Tibial artery (tissue), 4 donors: ENCODE measurements at places on chromosomes 1 and 21.

GRCh38 chr1:112021263-112021662, 31.8 kb upstream of the KCND3 start:
- no peaks in the 10 kb centered on the region for H3K4me1 ChIP-seq
- H3K27ac ChIP-seq = no peak overlapping the region
- H3K27me3 ChIP-seq = peaks cover 3% of the 10 kb centered on the region
- H3K36me3 ChIP-seq = no peaks in the 10 kb centered on the region
- no peak overlapping the region for H3K4me3 ChIP-seq

DNA sequence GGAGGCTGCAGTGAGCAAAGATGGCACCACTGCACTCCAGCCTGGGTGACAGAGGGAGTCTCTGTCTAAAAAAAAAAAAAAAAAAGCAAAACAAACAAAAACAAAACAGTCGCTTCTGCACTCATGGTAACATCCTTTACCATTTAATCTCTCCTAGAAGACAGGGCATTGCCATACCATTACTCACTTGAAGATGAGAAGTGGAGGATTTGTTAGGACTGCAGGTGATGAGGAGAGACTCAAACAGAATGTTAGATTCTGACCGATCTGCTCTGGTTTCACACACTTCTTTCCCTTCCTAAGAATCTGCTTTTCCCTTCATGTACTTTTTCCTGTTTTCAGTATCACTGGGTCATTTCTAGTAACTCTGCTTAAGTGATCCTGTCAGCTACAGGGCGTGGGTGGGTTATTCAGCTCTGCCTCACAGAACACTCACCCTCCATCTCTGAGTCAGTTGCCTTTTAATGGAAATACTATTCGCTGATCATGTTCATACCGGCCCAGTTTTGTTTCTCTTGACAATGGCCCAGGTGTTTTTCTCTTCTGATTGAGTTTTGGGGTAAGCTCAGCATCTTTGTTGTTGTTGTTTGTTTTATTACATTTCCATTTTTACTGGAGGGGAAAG, 148.0 kb upstream of the ERG start:
- peaks cover 31% of the 10 kb centered on the region for H3K4me1 ChIP-seq
- H3K4me3 ChIP-seq = no peak overlapping the region
- H3K27ac ChIP-seq = peak overlapping the region; percentile 52

GRCh38 chr21:36665806-36666205, 33.1 kb upstream of the SIM2 start:
- no peak for DNase-seq
- peaks cover 63% of the 10 kb centered on the region for H3K27me3 ChIP-seq
- H3K27ac ChIP-seq = no peak overlapping the region
- H3K4me1 ChIP-seq = no peaks in the 10 kb centered on the region
- no peak overlapping the region for H3K4me3 ChIP-seq
- no peaks in the 10 kb centered on the region for H3K36me3 ChIP-seq

DNA sequence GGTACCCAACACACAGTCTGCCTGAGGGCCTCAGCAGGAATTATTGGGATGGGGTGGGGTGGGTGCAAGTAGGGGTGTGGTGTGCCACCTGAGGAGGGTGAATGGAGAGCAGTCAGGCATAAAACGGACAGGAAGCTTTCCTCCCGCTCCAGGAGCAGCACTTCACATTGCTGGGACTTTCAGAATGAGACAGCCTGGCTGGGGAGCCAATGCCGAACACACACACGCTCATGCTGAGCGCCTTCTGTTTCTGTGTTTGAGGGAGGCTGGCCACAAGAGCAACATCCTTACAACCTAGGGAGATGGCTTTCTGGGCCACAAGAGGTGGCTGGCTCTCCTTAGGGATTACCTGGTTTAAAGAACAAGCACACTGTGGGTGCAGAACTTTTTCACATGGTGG, 98.0 kb downstream of the LAMC2 start:
- peaks cover 26% of the 10 kb centered on the region for H3K4me1 ChIP-seq
- H3K27ac ChIP-seq = no peak overlapping the region
- no peaks in the 10 kb centered on the region for H3K27me3 ChIP-seq

DNA sequence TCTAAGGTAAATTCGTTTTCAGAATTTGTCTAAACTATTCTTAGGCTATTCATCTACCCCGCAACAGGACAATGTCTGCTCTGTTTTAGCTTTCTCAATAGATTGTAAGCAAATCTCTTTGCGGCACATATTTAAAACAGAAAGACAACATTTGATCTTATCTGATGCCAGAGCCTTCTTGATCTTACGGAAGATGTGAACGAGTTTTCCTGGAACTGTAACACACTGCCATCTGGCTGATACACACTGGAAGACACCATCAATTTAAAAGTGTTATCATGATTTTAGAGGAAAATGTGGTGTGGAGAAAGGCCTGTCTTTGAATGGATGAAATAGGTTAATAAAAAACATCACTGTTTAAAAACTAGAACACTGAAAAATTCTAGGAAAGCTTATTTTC, 36.1 kb downstream of the COA6 start:
- no peaks in the 10 kb centered on the region for H3K4me1 ChIP-seq
- H3K27me3 ChIP-seq = no peaks in the 10 kb centered on the region
- no peak overlapping the region for H3K27ac ChIP-seq

GRCh38 chr1:17434601-17435000, 4.9 kb downstream of the RCC2 start:
- H3K4me3 ChIP-seq = no peak overlapping the region
- no peak for DNase-seq
- H3K27ac ChIP-seq = no peak overlapping the region

GRCh38 chr1:30957560-30958222, 49.1 kb upstream of the SDC3 start:
- H3K27ac ChIP-seq = no peak overlapping the region
- H3K4me3 ChIP-seq = no peak overlapping the region
- H3K36me3 ChIP-seq = peaks cover 50% of the 10 kb centered on the region
- H3K4me1 ChIP-seq = no peaks in the 10 kb centered on the region
- no peak for DNase-seq

DNA sequence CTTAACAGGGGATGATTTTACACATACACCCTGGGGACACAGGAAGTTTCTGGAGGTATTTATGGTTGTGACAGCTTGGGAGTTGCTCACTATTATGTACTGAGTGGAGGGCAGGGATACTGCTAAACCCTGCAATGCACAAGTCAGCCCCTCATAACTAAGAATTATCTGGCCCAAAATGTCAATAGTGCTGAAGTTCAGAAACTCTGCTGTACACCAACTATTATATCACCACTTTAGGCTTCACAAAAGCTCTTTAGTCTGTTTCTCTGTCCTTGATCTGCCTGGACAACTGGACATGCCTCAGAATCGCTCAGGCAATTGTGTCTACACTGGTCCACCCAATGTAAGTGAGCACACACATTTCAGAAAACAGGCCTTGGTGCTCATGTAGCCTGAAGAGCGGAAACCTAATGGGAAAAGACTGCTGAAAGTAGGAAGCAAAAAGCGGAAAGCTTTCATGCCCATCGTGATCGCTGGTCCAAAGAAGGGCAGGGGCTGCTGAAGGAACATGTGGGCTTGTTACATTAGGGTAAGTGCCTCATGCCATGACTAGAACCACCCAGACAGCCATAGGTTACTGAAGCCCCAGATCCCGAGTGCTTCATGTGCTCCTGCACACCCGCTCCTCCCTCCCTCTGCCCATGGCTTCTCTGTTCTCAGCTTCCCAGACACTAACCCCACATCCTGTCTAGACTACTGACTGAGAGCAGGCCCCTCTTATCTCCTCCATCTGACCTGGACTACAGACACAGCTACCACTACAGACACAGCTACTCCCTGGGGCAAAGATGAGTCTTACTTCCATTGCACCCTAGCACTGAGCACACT, 73.5 kb downstream of the LRIG2 start:
- H3K4me3 ChIP-seq = no peak overlapping the region
- peaks cover 10% of the 10 kb centered on the region for H3K4me1 ChIP-seq
- no peaks in the 10 kb centered on the region for H3K27me3 ChIP-seq

- no peaks in the 10 kb centered on the region for H3K36me3 ChIP-seq
- no peaks in the 10 kb centered on the region for H3K27me3 ChIP-seq
- H3K4me1 ChIP-seq = no peaks in the 10 kb centered on the region
- no peak overlapping the region for H3K4me3 ChIP-seq
- DNase-seq = no peak
These were observed 35.4 kb downstream of the PRDM2 start for GRCh38 chr1:13735168-13735930.

- DNase-seq = no peak
- H3K4me1 ChIP-seq = no peaks in the 10 kb centered on the region
- no peak overlapping the region for H3K4me3 ChIP-seq
- H3K36me3 ChIP-seq = no peaks in the 10 kb centered on the region
- H3K27me3 ChIP-seq = peaks cover 4% of the 10 kb centered on the region
These were observed 6.8 kb upstream of the TEKT2 start for GRCh38 chr1:36076979-36077573.

- no peaks in the 10 kb centered on the region for H3K36me3 ChIP-seq
- H3K4me3 ChIP-seq = peak overlapping the region; percentile 47
- H3K4me1 ChIP-seq = peaks cover 26% of the 10 kb centered on the region
These were observed 7.2 kb upstream of the SLX9 start for GRCh38 chr21:44932408-44933181.

- no peak overlapping the region for H3K27ac ChIP-seq
- peaks cover 59% of the 10 kb centered on the region for H3K27me3 ChIP-seq
- H3K4me1 ChIP-seq = no peaks in the 10 kb centered on the region
- no peaks in the 10 kb centered on the region for H3K36me3 ChIP-seq
- no peak for DNase-seq
- no peak overlapping the region for H3K4me3 ChIP-seq
These were observed 6.9 kb upstream of the IL22RA1 start for GRCh38 chr1:24149866-24150233.

DNA sequence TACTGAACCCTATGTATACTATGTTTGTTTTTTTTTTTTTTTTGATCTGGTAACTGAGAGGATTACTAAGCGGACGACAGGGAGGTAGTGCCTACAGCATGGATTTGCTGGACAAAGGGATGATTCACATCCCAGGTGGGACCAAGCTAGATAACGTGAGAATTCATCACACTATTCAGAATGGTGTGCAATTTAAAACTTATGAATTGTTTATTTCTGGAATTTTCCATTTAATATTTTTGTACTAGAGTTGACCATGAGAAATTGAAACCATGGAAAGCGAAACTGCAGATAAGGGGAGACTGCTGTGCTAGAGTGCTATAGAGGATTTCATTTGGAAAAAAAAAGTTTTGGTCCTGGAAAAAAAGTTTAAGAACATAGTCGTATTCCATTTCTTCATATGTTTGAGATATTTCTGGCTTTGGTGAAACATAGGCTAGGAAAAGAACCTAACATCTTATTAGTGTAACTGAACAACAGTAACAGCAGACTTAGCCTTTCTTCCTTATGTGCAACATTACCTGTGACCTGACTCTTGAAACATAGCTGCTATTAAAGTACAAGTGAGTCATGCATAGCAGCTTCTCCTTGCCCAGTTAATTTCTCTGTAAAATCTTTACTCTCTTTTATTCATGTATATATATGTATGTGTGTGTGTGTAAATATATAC, 202.5 kb downstream of the FGGY start:
- no peaks in the 10 kb centered on the region for H3K27me3 ChIP-seq
- H3K4me1 ChIP-seq = peaks cover 16% of the 10 kb centered on the region
- peak overlapping the region; percentile 12 for H3K4me3 ChIP-seq

DNA sequence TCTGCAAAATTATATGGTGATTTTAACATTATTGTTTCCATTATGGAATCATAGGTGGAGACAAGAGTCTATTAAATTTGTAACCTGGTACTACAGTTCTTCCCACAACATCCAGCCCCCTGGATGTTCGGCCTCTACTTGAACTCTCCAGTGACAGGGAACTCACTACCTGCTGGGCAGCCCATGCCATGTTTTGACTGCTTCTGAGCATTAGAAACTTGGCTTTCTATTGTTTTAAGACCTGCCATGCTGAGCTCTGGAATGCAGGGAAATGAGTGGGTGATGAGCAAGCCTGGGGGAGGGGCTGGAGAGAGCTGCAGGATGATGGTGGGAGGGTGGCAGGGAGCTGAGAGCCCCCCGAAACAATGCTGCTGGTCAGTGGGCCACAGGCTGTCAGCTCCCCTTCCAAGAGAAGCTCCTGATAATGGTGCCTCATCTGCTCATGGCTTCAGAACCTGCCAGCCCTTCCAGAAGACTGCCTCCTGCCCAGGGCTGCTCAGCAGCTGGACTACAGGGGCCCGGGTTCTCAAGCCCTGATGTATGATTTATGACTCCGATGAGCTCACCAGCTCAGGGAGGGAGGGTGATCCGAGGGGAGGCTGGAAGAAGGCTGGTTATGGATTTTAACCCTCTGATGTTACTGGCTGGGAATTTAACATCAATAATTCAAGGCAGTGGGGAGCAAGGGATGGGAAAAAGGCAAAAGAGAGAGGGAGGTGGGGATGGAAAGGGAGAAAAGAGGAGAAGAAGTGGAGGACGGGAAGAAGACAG, 205.0 kb downstream of the HIVEP3 start:
- H3K27me3 ChIP-seq = no peaks in the 10 kb centered on the region
- H3K4me3 ChIP-seq = no peak overlapping the region
- no peaks in the 10 kb centered on the region for H3K36me3 ChIP-seq
- no peak overlapping the region for H3K27ac ChIP-seq
- no peak for DNase-seq

DNA sequence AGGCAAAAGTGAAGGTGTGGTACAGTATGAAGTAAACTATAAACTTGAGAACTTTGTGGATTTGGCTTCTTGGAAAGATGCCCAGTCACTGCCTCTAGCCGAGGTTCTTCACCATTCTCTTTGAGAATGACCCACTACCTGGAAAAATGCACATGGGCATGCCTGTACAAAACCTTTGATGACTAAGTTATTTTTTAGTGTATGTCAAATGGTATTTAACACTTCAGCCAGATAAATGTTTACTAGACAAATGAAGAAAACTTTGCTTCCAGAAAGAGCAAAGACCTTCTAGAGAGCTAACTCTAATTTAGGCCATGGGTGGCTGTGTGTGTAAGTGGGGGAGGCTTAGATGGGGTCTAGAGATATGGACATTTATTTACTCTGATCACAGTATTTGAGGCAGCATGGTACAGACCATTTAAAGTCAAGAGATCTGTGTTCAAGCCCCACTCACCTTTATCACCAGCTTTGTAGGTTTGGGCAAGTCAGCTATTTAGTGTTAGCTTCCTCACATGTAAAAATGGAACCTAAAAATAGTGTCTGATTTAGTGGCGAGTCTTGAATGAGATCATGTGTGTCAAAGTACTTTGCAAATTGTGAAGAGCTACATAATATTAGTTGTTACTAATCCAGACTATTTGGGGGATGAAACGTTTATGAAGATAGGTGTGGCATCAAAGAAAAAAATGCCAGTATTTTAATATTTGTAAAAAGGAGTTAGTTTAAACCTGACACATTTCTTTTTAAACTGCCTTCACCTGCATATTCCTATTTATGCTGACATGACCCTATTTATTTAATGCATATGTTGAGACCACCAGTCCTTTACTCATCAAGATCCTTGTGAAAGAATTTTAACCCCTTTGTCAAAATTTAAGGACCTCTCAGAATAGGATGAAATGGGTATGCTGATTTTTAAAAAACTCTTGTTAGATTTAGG, 20.2 kb downstream of the NFYC start:
- peaks cover 26% of the 10 kb centered on the region for H3K4me1 ChIP-seq
- peak overlapping the region; percentile 62 for H3K27ac ChIP-seq
- DNase-seq = no peak
- H3K4me3 ChIP-seq = peak overlapping the region; percentile 54

DNA sequence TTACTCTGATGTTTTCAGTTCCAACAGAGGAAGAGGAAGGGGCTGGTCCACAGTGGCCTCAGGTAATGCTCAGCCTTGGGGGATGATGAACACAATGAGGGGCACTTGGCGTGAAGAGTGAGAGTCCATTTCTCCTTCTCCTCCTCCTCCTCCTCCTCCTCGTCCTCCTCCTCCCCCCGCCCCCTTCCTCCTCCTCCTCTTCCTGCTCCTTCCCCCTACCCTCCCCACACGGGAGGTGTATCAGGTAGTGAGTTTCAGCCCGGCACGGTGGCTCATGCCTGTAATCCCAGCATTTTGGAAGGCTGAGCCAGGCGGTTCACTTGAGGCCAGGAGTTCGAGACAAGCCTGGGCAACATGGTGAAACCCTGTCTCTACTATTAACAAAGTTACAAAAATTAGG, 17.3 kb upstream of the GPR157 start:
- no peak overlapping the region for H3K4me3 ChIP-seq
- no peak for DNase-seq
- no peak overlapping the region for H3K27ac ChIP-seq
- H3K4me1 ChIP-seq = no peaks in the 10 kb centered on the region
- H3K27me3 ChIP-seq = no peaks in the 10 kb centered on the region
